ENCODE measurements at places on chromosomes 4 and X.

DNA sequence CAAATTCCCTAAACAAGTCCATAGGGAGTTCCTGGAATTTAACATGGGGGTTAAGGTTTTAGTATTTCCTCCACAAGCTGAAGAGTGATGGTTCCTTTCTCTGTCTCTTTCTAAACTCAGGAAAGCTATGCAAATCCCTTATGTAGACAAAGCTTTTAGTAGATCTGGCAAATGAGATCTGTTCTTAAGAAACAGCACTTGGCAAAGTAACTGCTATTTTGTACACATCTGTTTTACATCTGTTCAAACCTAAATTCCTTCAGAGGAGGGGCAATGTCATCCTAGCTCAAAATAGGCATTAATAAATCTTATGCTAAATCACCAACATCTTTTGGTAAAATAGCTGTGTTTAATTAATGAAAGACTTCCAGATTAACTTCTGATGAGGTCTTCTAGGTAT, 137.8 kb upstream of the TBC1D9 start:
- DNase-seq, result no peak

DNA sequence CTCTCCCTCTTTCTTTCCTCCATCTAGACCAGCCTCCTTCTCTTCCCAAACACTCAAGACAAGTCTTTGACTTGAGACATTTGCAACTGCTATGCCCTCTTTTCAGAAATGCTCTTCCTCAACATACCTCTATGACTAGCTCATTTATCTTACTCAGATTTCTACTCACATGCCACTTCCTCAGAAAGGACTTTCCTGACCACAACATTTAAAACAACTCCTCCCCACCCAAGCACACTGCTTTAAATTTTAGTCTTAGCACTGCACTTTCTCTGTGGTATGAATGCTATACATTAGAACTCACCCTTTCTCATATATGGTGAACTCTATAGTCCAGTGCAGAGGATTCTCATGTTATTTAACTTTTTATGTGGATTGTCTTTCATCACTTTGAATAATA, 28.4 kb upstream of the SULT1E1 start:
- no peak for DNase-seq

GRCh38 chr4:113674733-113675132, 86.8 kb downstream of the CAMK2D start:
- no peak for DNase-seq

DNA sequence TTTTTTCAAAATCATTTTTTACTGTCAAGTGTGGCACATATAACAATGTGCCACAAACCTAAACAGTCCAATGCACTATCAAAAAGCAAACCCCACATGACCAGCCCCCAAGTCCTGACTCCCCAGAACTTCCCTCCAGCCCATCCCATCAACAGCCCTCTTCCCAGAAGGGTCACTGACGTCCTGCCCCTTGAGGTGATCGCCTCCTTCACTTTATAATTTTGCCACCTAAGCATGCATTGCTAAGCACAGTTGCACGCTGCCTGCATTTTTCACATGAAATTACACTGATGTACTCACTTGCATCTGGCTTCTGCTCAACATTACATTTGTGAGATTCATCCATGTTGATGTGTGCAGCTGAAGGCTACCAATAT, 42.5 kb downstream of the HTRA3 start:
- no peak for DNase-seq

- no peak for DNase-seq
Measured at GRCh38 chr4:145420595-145421214, 60.9 kb upstream of the SMAD1 start.

- DNase-seq, result no peak
Measured at GRCh38 chr4:127484117-127484516, 148.6 kb upstream of the INTU start.

DNA sequence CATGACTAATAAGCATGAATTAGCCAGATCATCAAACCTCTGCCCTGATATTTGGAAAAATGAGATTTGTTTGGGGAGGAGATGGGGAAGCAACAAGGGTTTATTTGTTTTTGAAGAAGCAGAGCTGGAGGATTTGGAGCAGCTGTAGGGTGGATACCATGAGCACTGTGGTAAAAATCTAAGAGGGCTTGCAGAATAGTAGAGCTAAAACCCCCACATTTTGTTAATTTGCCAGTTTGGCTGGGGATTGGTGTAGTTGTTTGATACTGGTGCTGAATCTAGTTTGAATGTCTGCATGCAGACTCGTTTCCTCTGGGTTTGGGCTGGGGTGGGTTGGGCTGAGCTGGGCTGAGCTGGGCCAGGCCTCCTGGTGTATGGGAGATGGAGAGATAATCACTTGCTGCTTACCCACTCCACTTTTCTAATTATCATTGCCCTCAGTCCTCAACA, 43.7 kb downstream of the SMAD1 start:
- no peak for DNase-seq

DNA sequence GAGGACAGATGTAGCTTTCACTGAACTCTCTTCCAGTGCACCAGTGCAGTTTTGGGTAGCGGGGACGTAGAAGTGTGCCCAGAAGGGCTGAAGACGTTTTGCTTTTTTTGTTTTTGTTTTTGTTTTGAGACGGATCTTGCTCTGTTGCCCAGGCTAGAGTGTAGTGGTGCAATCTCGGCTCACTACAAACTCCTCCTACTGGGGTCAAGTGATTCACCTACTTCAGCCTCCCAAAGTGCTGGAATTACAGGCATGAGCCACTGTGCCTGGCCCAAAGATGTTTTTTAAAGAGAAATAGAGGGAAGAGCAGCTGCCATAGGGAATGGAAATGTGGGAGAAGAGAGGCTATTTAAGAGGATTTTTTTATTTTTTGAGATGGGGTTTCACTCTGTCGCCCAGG, 74.4 kb upstream of the ACSL1 start:
- no peak for DNase-seq

- DNase-seq, result no peak
Measured at GRCh38 chrX:22366166-22366702, 93.5 kb downstream of the CBLL2 start.

- no peak for DNase-seq
Measured at GRCh38 chr4:186839122-186840037, 115.7 kb upstream of the FAT1 start.

All from NCI-H524 (cell line).